ENCODE measurements at places on chromosomes 4 and X.

DNA sequence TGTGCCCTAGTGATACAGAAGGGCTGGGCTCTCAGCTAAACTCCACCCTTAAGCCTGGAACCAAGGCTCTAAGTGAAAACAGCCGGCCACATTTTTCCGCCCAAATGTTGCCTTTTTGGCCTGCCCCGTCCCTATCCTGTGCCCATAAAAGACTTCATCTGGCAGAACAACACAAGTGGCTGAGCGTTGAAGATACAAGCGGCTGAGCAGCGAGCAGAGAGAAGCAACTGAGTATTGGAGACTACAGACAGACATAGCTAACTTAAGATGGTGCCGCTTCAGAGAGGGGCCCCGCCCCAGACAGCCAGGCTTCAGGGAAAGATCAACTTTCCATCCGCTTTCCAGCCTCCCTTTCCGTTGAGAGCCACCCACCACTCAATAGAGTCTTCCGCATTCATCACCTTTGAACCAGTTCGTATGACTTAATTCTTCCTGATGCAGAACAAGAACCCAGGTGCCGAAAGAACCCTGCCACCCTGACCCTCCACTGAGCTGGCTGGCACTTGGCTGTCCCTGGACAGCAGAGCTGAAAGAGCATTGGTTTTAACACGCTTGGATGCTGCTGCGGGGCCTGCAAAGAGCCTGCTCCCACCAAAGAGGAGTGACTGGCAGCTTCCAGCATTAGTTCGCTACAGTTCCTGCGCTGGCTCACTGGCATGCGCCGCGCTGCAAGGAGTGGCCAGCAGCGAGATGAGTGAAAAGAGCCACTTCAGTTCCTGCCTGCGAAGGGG, 853.2 kb upstream of the INTU start:
- no peak for DNase-seq

GRCh38 chrX:129953334-129953648, 29.1 kb upstream of the BCORL1 start:
- no peak for DNase-seq

DNA sequence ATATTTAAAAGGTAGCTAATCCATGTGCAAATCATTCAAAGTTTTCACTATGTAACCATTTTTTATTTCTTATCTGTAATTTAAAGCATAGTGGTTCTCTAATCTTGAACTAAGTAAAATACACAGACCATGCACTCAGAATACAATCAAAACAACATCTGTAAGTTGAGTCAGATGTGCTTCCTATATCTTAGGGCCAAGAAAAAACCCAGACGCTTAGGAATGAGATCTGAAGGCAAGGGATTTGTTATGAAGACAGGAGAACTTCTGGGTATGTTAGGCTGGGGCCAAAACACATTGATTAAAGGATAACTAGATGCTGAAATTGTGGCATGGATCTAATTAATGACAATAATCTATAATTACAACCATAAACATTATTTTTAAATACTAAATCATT, 120.3 kb downstream of the PDE5A start:
- no peak for DNase-seq

GRCh38 chr4:147963839-147964238, 232.0 kb downstream of the ARHGAP10 start:
- DNase-seq, result no peak

GRCh38 chr4:76277667-76278066, 26.1 kb downstream of the FAM47E start:
- DNase-seq, result no peak

GRCh38 chrX:27186671-27187070, 276.5 kb downstream of the PPP4R3C start:
- peak; percentile 1 for DNase-seq

- DNase-seq, result no peak
Observed at GRCh38 chrX:110163488-110163887, 154.4 kb downstream of the AMMECR1 start.

DNA sequence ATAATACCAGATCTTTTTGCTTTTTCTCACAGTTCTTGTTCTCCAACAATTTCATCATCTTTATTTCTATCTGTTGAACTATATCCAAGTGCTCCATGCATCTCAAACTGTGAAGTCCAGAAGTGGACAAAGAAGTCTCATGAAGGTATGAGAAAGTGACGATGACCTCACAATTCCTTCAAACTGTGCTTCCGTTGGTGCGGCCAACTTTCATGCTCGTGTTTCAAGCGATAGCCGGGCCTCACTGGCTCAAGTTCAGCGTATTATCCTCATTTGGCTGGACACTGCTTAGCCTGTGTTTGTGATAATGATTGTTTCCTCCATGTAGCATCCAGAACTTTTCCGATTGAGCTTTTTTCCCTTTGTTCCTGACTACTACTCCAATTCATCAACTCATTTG, 143.1 kb downstream of the PALLD start:
- DNase-seq, result no peak

GRCh38 chrX:43861750-43862149, 20.5 kb downstream of the MAOB start:
- no peak for DNase-seq

DNA sequence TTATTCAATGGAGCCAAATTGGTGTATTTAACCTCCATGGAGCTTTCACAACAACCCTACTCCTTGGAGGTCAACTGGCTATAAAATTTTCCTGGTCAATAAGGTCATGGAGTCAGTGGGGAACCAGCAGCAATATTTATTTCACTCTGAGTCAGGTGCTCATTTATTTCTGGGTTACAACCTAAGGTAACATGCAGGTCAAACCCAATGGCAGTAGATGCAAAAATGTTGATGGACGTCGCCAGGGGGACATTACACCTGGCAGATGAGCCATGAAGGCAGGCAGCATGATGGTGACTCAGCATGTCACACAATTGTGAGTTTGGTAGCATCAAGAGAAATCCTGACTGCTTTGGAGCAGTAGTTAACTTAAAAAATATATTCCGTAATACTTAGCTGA, 514.1 kb downstream of the IL15 start:
- DNase-seq, result no peak

GRCh38 chr4:124953061-124953460, 240.5 kb upstream of the ANKRD50 start:
- DNase-seq, result no peak

- no peak for DNase-seq
Observed at GRCh38 chr4:54395013-54395527, 166.0 kb downstream of the PDGFRA start.

GRCh38 chr4:57496697-57497471, 386.7 kb upstream of the IGFBP7 start:
- no peak for DNase-seq

DNA sequence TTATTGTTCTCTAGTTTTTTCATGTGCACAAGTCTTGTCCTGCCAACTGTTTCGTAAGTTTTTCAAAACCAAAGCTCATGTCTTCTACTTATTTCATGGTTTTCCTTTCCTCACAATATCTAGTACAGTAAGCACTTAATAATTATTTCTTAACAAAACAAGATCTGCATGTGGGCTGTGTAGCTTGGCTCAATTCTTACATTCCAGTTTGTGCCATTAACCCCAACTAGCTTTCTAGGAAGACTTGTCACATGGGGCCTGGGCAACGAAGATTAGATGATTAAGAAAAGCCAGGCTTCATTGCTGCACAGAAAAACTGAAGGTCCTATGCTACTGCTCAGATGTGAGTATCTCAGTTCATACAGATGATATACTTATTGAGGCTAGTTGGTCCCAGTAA, 155.3 kb upstream of the TEX13A start:
- no peak for DNase-seq

DNA sequence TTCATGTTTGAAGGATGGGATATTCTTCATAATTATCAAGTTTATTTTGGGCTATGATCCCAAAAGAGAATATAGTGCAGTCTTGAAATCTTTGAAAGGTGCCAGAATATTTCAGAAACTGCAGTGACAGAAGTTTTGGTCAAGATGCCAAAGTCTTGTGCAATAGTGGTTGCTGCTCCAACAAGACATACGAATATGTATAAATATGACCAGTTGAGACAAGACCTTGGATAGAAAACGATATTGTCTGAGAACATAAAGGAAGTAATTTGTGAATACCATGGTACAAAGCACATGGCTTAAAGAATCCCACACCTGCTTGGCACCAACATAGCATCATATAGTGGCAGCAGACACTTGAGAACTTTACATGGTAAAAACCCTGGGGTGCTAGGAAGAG, 48.6 kb upstream of the AMELX start:
- DNase-seq, result no peak

DNA sequence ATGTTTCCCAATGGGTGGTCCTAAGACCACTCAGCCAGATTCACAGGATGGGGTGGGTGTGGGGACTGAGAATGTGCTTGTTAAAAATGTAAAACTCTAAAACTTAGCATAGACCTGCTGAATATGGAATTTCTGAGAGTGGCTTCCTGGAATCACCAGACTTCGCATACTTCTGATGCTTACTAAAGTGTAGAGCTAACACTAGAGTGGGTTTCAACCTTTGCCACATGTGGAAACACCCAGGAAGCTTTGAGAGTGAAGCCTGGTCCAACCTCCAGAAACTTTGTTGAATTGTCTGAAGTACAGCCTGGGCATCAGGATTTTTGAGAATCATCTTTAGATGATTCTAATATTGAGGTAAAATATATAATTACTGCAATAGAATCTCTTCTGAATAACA, 167.8 kb upstream of the EDNRA start:
- DNase-seq, result no peak

DNA sequence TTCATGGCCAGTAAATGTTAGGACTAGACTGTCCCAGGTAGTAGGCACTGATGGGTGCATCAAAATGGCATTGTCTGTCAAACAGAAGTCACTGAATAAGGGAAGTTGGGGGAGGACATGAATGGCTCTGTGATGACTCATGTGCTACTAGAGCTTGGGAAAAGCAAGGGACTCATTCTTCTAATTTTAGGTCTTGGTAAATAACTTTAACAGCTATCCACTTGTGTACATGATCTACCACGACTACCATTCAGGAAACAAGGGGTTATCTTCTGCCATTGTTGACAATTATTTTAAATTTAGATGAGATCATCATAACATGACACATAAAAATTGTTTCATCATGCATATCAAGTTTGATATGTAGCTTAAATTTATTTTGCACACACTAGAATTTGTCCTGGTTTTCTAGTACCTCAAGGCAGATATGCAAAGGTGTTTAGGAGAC, 6.3 kb downstream of the AREG start:
- DNase-seq, result no peak

DNA sequence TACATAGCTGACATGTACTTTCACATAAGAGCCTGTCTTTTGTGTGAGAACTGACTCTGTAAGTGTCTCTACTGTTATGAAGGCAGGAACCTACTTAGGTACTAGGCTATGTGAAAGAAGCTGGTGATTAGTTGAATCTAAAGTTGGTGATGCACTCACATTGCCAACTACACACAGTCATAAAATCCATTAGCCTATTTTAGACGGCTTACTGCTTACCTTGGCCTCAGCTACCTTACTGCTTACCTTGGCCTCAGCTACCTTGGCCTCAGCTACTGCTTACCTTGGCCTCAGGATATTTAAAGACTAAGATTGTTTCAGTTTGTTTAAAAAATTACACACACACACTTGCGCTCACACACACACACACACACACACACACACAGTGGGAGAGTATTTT, 549.7 kb downstream of the IL1RAPL1 start:
- no peak for DNase-seq

DNA sequence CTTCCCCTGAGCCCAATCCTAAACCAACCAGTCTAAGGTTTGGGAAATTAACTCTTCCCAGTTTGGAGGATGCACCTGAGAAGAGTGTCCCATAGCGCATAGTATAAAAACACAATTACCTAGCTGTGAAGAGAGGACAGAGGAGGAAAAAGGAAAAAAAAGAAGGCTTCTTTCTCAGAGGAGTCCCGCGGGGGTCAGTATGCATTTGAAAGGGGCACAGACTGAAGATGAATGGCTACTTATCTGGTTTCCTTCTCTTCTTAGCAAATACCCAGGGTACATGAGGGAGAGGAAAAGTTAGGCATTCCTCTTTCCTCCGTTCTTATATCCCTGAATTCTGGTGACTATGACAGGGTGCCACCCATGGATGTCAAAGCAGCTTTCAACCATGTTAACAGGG, 96.9 kb downstream of the TMEM47 start:
- DNase-seq, result no peak

- DNase-seq, result no peak
Observed at GRCh38 chrX:130049821-130050220, 60.5 kb downstream of the ELF4 start.

DNA sequence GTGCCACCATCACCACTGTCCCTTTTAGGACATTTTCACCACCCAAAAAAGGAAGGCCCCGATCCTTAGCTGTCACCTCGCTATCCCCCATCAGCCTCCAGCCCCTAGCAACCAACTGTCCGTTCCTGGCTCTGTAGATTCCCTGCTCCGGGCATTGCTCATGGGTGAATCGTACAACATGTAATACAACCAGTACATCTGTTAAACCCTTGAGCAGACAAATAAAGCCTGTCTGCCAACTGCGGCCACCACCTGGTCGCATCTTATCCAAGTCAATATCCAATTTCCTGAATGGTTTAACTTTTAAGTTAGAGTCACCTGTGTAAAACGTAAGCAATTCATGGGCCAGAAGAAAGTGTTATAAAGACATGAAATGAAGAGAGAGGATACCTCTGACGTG, 251.9 kb downstream of the AFAP1 start:
- DNase-seq, result no peak

GRCh38 chrX:140503238-140503601, 1.6 kb downstream of the SOX3 start:
- no peak for DNase-seq

DNA sequence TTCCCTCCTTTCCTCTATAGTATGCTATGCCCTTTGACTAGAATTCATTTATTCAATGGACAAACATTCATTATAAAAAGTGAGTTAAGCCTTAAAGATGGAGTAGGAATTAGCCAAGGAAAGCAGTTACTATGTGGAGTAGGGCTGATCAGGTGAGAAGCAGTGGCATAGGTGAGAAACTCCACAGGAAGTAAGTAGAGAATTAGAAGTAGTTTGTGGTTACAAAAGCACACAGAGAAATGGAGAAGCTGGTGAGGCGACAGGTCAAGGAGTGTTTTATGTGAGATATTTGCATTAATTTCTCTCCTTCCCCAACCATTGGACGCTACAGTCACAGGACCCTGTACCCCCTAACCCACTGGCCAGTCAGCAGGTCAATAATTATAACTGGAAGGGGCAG, 30.6 kb downstream of the SETD7 start:
- no peak for DNase-seq

DNA sequence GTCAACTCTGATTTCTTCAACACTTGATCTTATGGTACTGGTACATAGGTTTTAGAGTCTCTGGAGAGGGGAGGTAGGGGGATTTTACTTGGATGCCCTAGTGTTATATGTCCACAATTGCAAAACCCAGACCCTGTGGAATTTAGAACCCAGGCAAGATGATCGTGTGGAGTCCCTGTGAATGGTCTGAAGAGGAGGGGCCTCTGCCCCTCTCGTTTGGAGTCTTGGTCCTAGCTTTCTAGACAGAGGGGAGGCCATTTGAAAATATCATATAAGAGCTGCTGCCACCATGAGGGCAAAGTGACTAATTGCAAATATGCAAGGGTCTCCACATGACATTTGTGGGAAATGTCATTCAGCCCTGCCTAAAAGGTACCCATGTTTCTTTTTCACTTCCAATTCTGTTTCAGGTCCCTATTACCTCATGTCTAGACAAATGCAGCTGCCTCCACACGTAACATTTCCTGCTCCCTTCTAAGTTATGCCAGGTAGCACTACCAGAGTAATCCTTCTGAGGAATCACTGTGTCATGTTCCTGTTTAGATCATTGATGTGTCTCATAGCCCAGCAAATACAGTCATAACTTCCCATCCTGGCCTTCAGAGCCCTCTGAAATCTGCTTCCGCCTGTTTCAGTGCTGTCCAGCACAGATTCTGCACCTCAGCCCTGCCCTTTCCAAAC, 126.8 kb downstream of the KLHL8 start:
- peak; percentile 68 for DNase-seq

GRCh38 chr4:124939908-124940307, 227.4 kb upstream of the ANKRD50 start:
- DNase-seq, result no peak

- DNase-seq, result no peak
Observed at GRCh38 chr4:79854856-79855502, 218.1 kb downstream of the ANTXR2 start.
